ENCODE measurements at places on chromosomes 7 and 10.

- DNase-seq = no peak
Observed at GRCh38 chr7:105189859-105190492, 176.0 kb downstream of the KMT2E start.

GRCh38 chr7:20797462-20798080 is 10.9 kb upstream of the SP8 start:
- no peak for DNase-seq

GRCh38 chr10:113422371-113422770 is 130.5 kb upstream of the HABP2 start:
- no peak for DNase-seq

DNA sequence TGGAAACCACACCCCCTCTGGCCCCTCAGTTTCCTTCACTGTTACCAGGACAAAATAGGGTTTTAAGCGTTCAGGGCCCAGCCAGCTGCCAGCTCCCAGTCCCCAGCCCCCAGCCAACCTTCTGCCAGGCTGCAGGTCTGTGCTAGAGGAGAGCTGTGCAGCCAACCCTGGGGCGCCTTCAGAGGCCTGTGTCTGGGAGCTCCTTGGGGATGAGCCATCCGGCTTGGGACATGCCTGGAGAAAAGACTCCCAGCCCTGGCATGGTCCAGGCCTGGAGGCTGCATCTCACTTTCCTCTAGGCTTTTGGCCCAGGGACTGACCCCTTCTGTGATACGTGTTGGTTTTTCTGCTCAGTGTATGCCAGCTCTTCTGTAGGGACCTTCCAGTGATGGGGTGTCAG is 487.6 kb upstream of the MGMT start:
- DNase-seq = no peak

DNA sequence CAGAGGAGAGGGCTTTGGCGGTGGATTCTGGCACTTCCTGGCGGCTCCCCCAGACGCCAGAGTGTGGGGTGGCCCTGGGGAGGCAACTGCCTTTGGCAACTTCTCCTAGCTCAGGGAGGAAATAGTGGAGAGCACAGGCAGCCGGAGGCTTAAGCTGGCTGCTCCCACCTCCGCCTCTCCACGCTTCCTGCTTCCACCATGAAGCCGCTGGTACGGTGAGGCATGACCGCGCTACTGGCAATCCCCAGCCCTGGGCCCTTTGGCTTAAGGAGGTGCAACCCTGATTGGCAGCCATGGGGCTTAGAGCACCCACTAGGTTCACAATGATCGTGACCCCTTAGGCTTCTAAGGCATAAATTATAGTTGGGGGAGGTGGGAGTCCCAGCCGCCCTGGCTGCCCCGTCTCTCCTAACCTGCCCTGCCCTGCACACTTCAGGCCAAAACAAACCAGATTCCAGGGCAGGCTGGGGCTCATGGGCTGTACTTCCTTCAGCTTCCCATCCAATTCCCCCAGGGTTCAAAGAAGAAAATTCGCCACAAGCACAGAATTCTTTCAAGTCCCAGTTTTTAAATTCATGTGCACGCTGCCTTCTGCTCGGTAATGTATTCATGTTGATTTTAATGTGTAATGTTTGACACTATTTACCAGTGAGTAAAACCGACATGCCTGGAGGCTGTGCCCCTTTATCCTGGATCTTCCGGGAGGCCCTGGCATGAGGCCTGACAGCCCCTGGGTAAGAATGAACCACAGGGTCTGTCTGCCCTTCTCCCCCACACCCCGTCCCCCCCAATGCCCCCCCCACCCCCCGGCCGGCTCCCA is 90.7 kb upstream of the LRRC4 start:
- DNase-seq = no peak
